Suppressor macrophage treated with lipopolysaccharide for 1 hour (primary cell): ENCODE measurements at places on chromosomes 7 and 10.

DNA sequence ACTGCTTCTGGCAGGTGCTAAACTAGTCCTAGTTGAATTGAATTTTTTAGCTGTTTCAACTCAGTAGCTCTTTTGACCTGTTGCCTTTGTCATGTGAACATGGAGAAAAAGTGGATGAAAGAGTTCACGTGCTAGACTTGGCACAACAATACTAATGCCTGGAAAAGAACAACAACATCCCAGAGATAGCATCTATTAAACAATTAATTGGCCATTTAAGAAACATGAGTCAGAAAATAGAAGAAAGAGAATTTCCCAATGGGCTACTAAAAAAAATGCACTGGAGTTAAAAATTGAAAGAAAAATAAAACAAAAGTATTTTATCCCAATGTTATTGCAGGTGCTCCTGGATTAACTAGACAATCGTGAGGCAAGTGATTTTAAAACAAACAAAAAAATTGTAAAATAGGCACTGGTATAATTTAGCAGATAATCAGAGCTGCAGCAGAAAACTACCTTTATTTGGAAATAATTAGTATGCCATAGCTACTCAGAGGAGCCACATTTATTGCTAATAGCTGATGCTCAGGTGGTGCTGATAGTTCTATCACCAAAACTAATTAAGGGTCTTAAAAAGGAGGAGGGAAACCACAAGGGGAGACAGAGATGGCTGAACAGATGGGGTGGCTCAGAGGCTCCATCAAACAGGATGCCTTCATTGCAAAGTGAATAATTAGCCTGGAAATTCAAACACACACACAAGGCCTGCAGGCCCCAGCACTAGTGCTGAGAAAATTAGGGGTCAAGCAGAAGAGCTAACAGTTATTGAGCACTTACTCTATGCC, 17.6 kb downstream of the CCDC71L start:
- no peak for DNase-seq

DNA sequence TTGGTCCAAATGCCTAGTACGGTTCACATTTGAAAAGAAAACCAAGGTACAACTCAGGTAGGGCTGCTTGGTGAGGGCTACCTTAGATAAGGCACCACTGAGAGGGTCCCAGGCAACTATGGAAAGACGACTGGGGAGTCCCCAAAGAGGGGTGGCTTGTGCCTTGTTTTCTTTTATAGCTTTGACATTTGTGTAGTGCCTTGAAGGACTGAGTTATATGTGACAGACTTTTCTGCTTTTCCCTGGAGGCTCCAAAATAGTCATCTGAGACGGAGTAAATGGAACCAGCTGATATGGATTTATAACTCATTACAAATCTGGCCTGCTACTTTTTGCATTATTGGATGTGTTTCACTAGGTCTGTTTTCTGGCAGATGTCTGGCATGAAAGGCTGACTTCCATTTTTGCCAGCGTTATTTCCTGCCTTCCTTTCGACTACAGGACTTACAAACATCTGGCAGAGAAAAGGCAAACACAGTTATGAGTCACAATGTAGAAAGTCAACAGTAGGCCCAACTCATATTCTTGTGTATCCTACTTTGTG, 88.2 kb upstream of the IMMP2L start:
- no peak for DNase-seq

- no peak for DNase-seq
These were observed 55.6 kb downstream of the ARHGAP22 start for GRCh38 chr10:48549236-48549635.

GRCh38 chr7:129055861-129056464, 1.1 kb upstream of the TNPO3 start:
- DNase-seq, result no peak

DNA sequence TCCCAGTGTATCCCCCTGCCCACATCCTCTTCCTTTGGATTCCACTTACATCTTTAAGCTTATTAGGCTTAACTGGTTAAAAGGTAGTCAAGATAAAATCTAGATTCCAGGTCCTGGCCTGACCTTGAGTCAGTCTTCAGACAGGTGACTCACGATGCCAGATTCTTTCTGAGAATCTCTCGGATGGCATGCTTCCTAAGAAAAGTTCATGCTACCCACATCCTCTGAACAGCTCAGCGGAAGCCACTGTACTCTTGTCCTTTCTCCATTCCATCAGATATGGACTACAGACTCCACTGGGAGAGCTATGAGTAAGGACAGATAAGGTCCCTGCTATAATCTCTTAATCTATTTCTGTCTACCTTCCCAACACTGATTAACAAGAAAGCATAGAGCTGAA, 43.4 kb downstream of the DNMBP start:
- DNase-seq, result no peak

- DNase-seq, result peak; percentile 54
These were observed 44.4 kb upstream of the JCAD start for GRCh38 chr10:30103595-30104320.

DNA sequence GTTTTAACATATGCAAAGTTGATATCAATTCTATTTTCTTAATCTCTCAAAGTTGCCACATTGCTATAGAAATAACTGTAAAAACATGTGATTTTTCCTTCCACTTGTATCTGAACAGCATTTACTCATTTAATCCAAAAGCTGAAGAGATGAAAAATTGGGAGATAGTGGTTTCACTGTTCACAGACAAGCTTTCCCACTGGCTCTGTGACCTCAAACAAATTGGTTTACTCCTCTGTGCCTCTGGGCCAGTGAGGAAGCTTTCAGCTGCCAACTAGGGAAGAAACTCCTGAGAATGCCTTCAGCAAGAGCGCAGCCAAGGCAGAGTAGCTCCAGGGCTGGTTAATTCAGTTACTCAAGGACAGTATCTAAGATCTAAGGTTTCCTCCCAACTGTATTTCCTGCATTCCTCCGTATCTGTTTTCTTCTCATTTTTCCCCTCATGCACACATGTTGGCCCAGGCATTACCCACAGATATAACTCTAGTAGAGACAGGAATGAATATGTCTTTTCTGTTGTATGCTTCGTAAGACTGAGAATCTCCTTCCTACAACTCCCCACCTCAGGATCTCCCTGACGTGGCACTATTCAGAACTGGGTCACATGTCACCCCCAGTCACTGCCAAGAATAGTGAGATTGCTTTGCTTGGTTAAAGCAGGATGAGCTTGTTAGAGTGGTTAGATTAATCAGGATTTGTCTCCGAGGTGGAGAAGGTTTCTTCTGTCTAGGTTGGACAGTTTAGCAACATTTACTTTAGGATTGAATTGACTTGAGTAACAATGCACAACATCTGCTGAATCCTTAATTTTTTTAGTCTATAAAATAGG, 315.7 kb downstream of the NRG3 start:
- DNase-seq, result no peak

GRCh38 chr10:75066271-75066670, 45.2 kb upstream of the SAMD8 start:
- peak; percentile 45 for DNase-seq

DNA sequence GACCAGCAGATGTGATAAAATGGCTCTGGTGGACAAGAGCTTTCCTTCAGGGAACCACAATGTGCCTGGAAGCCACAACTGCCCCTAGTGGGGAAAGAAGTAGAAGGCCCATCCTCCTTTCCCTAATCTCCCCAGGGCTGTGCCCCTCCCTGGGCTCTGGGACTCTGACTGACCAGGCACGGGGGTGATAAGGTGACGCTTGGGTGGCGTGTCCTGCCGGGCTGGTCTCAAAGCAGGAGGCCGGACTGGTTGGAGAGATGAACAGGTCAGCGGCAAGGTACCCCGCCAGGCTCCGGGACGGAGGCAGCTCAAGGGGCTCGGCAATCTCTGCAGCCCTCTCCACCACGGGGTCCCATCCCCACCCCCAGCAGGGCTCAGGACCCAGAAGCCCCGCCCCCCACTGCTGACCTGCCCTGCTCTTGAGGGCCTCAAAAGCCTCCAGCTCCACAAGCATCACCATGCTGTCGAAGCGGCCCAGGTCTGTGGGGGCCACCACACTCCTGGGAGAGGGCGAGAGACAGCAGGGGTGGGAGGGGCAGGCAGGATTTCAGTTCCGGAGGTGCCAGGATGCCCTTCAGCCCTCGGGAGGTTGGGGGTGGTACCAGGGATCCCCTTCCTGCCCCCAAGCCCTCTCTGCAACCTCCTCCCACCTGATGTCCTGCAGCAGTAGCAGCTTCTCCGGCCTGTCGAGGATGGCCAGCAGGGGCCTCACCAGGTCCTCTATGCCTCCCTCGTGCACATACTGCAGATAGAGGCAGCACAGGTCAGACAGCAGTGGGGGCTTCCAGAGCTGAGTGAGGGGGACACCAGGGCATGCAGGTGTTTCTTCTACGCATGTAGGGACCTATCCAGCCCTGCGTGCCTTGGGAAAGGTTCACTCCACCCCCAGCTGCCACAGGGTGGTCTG, 12.2 kb downstream of the LZTS2 start:
- DNase-seq, result no peak

- DNase-seq, result no peak
These were observed 164.9 kb downstream of the PARD3 start for GRCh38 chr10:34650156-34650555.

- no peak for DNase-seq
These were observed 278.0 kb downstream of the TNS3 start for GRCh38 chr7:47303695-47304453.

GRCh38 chr7:50591480-50592438, 26.6 kb upstream of the DDC start:
- no peak for DNase-seq
